ENCODE measurements at places on chromosomes 5 and 9. TPM values are rescaled to one million over a fixed set of nuclear protein-coding genes. Genes with fewer than 3 reads are reported as not detected.

DNA sequence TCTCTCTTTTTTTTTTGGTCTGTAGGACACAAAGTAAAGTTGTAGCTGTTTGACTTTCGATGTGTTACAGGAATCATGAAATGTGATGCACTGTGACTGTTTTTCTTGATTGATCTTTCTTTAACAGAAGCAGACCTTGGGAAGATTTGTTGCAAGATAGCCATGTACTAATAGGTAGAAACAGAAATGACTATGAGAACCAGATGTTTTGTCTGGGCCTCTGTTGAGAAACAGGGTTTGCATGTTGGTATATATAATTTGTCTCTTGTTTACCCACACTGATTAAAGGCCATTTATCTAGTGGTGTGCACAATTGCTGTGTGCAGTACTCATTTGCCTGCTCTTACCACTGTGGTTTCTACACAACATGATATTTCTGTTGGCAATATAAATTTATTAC, 125.1 kb downstream of the HACD4 start:
- H3K4me1 ChIP-seq: no peaks in the 10 kb centered on the region
- no peak overlapping the region for H3K27ac ChIP-seq
- H3K27me3 ChIP-seq: no peaks in the 10 kb centered on the region
- no peaks in the 10 kb centered on the region for H3K36me3 ChIP-seq

DNA sequence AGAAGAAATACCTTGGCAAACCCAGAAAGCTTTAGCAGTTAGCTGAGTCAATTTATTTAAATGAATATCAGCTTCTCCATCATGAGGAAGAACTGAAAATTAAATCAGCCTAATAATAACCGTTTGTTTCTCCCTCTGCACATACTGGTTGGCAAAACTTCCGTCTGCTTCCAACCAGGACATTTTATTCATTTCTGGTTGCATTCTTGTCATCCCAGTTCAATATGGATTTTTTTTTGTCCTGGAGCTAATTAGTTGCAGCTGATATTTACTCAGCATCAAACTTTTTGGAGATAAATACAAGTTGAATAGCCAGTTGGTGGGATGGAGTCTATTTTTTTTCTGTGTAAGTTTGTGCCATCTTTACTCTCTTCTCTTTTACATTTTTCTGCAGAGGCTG, 126.5 kb upstream of the GDNF start:
- H3K27me3 ChIP-seq: no peaks in the 10 kb centered on the region
- H3K4me3 ChIP-seq: no peak overlapping the region
- no peaks in the 10 kb centered on the region for H3K4me1 ChIP-seq

- H3K27ac ChIP-seq: no peak overlapping the region
- no peaks in the 10 kb centered on the region for H3K36me3 ChIP-seq
- H3K4me1 ChIP-seq: peaks cover 1% of the 10 kb centered on the region
- DNase-seq: no peak
Measured at GRCh38 chr5:165620394-165620793, 2115.0 kb downstream of the MAT2B start.

The FREM1 gene
- total RNA-seq: not detected

The GZMA gene
- total RNA-seq: 96.9 TPM

The DOK3 gene
- 4.9 TPM for total RNA-seq

The EPB41L4B gene
- 1.5 TPM for total RNA-seq

All from activated T-helper 2 cell treated with anti-CD3 and anti-CD28 coated beads, Interferon-gamma antibody, Interleukin-2, Interleukin-4, amounts not matched to agents 10 μg/mL and 5 μg/mL and 100 μg/mL, durations not matched to agents 14 hours and 24 hours and 36 hours (primary cell).